CD14-positive monocyte (primary cell): ENCODE measurements at places on chromosomes 6 and 20.

GRCh38 chr6:3575166-3575565 is 118.3 kb upstream of the SLC22A23 start:
- no peak for DNase-seq

DNA sequence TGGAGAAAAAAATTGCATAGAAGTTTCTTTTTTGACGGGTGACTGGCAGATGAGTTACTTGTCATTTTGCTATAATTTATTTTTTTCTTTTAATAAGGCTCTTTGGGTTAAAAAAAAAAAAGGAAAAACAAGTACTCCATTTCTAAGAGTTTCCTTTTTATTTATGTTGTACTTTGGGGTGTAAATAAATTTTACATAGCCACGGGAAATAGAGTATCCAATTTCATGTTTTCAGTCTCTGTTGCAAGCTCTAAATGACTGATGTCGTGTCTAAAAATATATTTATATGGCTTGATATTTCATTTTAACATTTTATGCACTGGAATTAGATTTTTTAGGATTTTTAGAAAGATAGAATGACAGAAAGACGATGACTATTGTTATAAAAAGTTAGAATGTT is 3.4 kb downstream of the EYA4 start:
- DNase-seq: no peak

DNA sequence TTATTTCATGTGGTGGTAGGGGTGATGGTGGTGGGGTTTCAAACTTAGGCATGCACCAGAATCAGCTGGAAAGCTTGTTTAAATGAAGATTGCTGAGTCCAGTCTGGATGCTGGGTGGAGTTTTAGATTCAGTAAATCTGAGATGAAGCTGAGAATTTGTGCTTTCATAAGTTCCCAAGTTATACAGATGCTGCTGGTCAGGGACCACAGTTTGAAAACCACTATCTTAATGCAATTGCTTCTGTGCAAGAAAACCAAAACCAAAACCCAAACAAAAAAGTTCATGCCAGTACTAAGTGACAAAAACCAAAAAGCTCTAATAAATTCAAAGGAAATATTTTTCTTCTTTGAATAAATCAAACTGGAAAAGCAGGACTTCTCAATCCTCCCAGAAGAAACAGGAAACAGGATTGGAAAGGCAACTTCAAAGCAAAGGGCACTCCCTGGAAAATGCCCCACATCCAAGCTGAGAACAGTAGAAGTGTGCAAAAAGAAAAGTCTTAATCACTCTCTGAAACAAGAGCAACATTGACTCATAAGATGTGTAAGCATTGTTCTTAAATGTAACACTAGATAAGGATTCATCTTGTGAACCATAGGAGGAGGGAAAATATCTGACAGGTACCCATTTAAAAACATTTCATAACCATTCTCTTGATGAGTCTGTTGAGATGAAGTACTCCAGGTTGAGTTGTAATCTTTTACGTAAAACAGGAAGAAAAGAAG is 481.5 kb upstream of the HSF2 start:
- no peak for DNase-seq

DNA sequence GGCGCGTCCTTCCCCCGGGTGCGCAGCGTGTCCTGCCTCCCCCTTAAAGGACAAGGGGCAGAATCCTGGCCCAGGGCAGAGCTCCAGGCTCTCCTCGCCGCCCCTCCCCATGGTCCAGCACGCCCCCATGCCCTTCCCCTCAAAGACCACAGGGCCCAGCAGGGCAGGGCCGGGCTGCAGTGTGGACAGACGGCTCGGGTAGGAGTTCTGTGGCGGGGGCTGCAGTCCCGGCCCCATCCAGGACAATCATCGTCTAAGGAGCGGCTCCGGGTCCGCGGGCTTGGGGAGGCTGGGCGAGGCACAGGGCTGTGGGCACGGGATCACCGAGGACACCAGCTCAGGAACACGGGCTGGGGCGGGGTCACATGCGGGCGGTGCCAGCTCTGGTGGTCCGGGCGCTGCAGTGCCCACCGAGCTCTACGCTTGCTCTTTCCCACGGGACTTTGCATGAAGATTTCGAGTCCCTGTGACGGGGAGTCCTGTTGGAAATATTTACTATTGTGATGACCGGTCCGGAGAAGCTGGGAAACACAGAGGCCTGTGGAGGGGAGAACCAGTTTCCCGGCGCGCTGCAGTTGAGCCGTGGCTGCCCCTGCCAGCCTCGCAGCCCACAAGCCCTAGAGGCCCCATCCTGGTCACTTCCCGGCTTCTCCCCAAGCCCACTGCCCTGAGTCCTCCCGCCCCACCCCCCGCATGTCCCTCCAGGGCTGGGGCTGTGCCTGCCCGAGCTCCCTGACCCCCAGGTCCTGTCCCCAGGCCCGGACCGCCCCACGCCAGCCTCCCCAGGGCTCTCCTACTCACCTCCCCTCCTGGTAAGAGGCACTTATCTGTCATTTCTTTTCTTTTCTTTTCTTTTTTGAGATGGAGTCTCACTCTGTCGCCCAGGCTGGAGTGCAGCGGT is 20.6 kb downstream of the SLC17A9 start:
- DNase-seq: no peak

GRCh38 chr6:21278375-21278745 is 315.2 kb upstream of the SOX4 start:
- no peak for DNase-seq

DNA sequence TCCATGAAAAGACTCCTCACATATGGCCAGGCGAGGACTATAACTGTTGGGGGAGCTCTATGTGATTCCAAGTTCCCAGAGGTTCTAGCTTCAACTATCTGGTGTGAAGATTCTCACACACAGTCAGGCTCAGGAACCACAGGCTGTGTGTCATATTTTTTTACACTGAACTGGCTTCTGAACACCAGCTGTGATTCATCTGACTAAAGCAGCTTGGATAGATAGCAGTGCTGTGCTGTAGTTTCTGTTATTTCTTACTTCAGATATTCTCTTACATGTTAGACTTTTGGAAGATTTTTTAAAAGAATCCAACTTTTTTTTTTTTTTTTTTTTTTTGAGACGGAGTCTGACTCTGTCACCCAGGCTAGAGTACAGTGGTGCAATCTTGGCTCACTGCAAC is 140.7 kb upstream of the MCHR2 start:
- no peak for DNase-seq

DNA sequence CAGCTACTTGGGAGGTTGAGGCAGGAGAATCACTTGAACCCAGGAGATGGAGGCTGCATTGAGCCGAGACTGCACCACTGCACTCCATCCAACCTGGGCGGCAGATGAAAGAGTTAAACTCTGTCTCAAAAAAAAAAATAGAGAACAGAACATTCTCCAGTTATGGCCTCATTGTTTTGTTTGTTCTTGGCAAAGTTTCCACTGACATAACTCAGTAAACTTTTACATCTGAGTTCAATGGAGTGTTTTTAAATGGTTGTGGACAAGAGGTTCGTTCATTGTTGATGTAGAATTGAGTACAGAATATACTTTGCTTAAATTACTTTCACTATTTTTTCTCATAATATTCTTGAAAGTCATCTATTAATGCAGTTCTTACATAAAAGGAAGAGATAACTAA is 42.2 kb upstream of the IFNGR1 start:
- no peak for DNase-seq

DNA sequence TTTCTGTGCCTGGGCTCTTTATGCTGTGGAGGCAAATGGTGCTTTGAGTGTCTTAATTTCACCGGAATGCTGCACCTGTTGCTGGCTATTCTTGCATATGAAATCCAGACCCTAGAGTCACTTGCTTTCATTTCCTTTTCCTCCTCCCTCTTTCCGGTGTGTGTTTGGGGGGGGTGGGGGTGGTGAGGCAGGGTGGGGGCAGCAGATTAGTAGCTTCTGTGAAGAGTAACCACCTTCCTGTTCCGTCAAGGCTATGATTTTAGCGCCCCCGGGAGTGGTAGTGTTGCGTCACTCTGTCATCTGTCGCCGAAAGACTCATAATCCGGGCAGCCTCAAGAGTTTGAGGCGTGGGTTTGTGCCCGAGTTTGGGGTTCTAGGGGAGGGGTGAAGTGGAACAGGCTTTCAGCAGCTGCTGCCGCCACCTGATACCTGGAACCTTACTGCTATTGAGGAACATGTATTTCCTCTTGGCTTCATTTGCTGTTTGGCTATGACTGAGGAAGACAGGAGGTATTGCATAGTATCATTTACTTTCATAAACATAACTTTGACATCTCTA is 49.1 kb downstream of the UTRN start:
- DNase-seq: no peak

GRCh38 chr6:157982563-157983405 is 1.1 kb downstream of the SYNJ2 start:
- no peak for DNase-seq

DNA sequence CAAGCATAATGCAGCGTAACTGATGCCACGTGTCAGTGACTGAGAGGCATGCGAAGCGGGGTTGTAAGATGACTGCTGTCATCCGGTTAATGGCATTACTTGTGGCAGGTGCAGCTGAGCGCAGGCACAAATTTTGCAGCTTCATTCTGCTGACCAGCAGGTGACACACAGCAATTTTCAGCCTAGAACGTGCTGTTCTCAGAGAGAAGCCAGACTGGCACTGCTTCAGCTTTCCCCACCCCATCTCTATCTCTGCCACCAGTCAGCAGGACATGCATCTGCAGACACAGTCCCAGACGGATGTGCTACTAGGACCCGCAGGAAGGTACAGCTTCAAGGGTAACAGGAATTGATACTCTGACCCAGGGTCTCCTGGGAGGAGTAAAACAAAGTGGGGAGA is 221.8 kb downstream of the KIF16B start:
- no peak for DNase-seq

GRCh38 chr6:2140438-2141128 is 104.8 kb downstream of the GMDS start:
- DNase-seq: no peak

DNA sequence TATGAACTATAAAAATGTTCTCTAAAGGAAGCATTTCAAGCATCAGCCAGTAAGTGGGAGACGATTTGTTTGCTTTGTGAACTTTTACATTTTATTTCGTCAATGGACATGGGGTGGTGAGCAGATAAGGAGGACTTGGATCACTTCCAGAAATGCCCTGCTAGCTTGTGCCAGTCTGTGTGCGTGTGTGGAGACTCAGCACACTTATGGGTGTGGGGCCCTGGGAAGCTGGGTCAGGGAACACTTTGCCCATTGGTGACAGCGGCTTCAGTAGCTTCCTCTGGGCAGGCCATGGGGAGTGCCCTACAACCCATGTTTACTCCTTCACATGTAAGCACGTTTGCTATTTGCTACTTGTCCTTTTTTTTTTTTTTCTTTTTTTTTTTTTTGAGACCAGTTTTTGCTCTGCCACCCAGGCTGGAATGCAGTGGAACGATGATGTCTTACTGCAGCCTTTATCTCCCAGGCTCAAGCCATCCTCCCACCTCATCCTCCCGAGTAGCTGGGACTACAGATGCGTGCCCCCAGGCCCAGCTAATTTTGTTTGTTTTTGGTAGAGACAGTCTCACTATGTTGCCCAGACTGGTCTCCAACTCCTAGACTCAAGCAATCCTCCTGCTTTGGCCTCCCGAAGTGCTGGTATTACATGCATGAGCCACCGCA is 24.2 kb downstream of the PRDM1 start:
- DNase-seq: no peak

DNA sequence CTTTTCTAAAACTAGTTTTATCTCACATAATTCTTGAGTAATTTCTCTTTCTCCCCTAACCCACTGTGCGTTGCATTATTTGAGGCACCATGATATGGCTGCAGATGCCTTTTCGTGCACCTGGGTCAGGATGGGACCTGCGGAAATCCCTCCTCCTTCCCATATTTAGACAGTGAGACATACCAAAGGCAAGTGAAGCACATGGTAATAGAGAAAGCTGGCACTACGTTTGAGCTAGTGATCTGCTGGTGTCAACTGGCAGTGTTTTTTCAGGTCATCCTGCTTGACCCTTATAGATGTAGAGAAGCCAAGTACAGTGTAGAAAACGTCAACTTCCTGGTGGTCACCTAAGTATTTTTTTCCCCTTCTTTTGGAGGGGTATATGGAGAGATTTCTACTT is 71.7 kb downstream of the FOXO3 start:
- DNase-seq: no peak

DNA sequence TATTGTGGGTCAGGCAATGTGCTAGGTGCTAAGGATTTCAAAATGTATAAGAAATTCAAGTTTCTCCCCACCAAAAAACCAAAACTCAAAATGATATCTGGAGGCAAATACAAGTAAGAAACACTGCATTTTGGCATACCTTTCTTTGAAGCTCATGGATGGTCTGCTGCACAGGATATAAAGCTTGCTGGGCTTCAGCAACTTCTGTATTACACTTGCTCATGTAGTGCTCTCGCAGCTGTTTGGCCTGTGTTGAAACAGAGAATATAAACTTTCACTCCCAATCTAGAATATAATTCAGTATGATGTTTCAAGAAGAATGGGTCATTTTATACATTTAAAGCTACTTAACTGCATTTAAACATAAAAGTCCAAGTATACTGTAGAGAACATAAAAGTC is 39.6 kb downstream of the SHPRH start:
- DNase-seq: no peak

- DNase-seq: no peak
These were observed 335.6 kb downstream of the PREX1 start for GRCh38 chr20:48492015-48492714.

- no peak for DNase-seq
These were observed 22.9 kb downstream of the RANBP9 start for GRCh38 chr6:13688692-13689196.

DNA sequence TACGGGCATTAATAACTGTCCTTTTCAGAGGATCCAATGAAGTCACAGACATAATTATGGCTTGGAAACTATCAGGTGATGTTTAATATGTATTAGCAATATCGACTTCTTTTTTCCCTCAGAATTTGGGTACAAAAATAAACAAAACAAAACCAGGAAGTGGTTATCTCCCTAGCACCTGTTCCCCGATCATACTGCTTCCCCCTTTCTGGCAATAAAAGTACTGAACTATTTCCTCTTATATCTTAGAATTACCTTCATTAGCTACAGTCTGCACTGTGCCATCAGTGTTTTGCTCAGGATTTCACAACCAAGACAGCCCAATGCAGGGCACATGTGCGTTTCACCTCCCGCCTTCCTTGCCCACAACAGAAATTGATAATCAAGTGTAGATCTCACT is 216.9 kb upstream of the BTBD3 start:
- DNase-seq: no peak

DNA sequence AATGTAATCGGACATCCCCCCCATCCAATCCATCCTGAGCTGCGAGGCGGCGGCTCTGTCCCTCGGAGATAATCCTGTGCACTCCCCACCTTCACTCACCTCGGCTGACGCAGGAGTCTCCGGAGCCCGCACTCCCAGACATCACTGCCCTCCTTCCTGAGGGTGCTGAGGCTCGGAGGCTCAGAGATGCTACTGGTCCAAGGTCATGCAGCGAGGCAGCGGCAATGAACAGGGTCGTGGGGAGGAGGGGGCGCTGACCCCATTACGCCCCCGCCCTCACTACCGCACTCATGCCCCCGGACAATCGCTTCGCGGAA is 485 bp downstream of the ADISSP start:
- no peak for DNase-seq

- no peak for DNase-seq
These were observed 8.2 kb downstream of the FAM135A start for GRCh38 chr6:70421509-70421908.
